Kidney (tissue), 22 donors: ENCODE measurements at places on chromosomes 7 and 10.
A peak's percentile ranks its signal among the peaks of the same experiment; 100 is the strongest.

GRCh38 chr7:557558-557881, 37.9 kb upstream of the PDGFA start:
- DNase-seq: no peak

DNA sequence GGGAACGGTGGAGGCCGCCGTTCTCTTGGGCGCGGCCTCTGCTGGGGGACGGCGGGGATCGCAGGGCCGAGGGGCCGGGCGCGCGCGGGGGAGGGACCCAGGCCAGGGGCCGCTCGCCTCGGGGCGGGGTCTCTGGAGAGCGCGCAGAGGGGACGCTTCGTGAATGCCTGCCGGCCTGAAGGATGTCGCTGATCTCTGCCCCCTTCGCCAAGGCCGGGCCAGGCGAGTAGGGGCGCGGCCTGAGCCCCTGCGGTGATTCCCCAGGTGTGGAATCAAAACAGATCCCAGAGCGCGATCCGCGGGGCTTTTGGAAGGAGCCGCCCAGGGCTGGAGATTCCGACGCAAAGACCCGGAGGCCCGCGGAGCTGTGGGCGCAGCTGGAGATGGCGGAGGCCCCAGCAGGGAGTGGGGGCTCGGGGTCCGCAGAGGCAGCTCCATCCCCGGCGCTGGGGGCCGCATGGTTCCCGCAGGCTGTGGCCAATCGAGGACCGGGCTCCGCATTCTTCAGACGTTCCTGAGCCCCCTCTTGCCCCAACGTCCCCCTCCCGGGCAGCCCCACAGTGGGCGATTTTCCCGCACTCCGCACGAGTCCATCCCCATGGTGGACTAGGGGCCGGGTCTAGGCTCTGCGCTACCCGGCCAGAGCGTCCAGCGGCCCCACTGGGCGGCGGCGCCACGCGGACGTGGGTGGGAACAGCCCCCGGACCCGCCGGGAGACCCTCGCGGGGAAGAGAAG, 166.0 kb downstream of the ACTR3B start:
- DNase-seq: peak; percentile 77

- DNase-seq: no peak
Observed at GRCh38 chr10:11227103-11227502, 209.4 kb downstream of the CELF2 start.

DNA sequence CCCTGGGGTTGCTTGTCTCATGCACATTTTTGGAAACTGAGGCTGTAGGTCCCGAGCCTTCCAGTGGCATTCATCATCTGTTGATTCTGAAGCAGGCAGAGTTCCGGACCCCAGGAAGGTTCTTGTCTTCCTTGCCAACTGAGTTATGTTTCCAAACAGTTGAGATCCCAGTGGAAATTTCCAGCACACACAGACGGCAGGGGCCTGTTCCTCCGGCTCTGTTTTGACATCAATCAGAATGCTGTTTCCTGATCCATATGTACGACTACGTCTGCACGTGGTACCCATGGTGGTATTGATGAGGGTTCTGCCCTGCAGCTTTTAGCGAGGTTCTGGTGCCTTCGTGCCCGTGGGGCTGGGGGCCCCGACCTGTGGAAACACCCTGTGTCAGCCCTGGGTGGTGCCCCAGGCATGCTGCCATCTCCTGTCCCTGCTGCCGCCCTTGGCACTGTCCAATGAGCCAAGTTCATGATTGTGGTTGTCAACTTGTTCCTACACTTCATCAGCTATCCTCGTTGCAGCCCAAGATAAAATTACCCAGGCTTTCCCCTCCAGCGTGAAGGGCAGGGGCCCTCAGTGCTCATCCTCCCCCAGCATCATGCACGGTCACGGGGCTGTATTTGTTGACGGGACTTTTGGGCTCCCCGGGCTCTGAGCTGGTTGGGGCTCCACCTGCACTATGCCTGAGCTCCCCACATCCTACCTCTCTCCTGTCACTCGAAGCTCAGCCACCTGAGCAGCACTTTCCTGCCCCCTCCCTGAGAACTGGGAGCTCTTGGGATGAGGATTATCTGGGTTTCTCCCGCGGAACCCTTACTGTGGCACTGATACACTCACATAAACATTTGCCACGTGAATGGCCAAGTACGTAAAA, 7.8 kb upstream of the DPYSL4 start:
- DNase-seq: no peak

GRCh38 chr7:112421666-112422486, 28.4 kb upstream of the IFRD1 start:
- DNase-seq: no peak

DNA sequence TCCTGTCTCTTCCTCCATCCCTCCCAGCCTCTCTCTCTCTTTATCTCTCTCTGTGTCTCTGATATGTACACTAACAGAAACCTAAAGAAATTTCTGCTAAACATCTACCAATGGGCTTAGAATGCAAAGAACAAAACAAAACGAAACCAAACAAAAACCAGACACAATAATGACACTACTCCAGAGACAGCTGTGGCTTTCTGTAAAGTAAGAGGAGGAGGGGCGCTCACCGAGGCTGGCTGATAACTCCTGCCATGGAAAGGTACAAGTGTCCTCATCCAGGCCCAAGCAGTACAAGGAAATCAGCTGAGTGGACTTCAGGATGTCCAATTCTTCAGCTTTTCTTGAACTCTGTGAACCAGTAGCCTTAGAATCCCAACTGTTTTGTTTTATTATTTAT, 70.4 kb upstream of the FZD8 start:
- no peak for DNase-seq

- DNase-seq: no peak
Observed at GRCh38 chr10:91672021-91672608, 39.2 kb upstream of the PPP1R3C start.

- DNase-seq: peak; percentile 25
Observed at GRCh38 chr7:80883154-80884025, 35.5 kb downstream of the SEMA3C start.

GRCh38 chr7:17521437-17521836, 223.0 kb downstream of the AHR start:
- no peak for DNase-seq

DNA sequence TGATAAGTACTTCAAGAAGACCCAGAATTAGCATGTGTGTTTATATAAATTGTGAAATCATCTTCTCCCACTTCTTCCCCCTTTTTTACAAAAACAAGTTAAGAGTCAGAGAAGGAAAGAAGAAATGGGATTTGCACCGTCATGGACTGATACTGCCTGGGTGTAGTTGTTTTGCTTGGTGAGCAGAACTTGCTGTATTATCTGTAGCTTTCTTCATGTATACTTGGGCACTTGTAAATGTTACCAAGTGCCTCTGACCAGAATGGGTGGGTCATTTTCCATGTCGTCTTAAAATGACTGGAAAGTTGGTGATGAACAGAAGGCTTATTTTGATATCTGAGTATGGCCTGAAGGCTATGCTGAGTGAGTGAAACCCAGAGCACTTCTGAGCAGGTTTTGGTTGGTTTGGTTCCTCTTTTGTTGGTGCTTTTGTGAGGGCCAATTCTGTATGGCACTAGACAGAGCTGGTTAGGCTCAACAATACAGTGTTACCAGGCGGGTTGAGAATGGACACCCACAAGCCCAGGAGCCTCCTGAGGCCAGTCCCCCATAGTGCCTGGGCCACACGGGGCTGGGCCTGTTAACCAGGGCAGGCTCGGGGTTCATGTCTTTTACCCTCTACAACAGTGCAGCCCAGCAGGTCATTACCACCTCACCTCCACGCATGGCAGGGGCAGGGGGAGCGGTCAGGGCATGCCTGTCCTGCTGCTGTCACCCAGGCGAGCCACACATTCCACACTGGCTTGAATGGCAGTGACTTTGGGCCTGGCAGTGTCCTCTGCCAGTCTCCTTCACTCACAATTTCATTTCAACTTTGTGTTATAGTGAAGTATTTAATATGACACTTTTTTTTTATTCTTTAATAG, 115.1 kb downstream of the CCNY start:
- DNase-seq: no peak

- no peak for DNase-seq
Observed at GRCh38 chr10:118958984-118959925, 70.3 kb upstream of the NANOS1 start.

GRCh38 chr7:131329176-131329570, 1.5 kb downstream of the MKLN1 start:
- DNase-seq: no peak

- no peak for DNase-seq
Observed at GRCh38 chr7:6443372-6443941, 4.3 kb downstream of the DAGLB start.

- DNase-seq: no peak
Observed at GRCh38 chr7:29488977-29489376, 74.7 kb upstream of the PRR15 start.

- no peak for DNase-seq
Observed at GRCh38 chr10:122503012-122503411, 41.7 kb downstream of the HTRA1 start.

DNA sequence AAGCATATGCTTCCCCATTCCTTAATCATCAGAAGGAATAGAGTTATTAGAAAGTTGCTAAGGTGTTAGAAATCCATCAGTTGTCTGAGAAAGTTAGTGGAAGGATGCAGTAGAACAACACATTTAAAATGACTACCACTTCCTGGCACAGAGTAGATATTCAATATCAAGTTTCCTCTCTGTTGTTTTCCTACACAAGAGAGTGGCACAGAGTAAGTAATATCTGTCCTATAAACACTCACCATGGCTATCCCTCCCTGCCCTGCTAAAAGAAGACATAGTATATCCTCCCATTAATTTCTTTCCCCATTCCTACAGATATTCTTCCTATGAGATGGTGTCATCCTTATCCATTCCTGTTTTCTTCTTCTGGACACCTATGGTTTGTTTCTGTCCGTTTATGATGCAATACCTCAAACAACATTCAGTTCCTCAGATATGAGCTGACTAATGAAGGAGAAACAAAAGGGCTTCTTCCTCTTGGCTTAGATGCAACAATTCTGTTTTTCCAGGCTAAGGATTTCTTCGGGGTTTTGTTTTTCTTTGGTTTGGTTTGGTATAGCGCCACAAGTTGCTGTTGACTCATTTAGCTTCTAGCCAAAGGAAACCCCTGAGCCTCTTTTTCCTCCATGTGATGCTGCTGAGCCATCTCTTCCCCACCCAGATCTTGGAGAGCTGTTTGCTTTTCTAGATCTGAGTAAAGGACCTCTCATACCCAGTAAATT, 32.9 kb upstream of the BPGM start:
- no peak for DNase-seq

GRCh38 chr7:12328888-12329770, 74.5 kb downstream of the VWDE start:
- no peak for DNase-seq

GRCh38 chr7:101650579-101651081, 21.5 kb upstream of the MYL10 start:
- DNase-seq: no peak

DNA sequence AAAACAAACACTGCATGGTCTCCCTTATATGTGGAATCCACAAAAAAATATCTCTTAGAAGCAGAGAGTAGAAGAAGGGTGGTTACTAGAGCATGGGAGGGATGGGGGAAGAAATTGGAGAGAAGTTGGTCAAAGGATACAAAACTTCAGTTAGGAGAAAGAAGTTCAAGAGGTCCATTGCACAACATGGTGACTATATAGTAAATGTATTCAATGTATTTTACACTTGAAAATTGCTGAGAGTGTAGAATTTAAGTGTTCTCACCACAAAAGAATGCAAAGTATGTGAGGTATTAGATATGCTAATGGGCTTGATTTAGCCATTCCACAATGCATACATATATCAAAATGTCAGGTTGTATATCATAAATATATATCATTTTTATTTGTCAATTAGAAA, 232.0 kb upstream of the CELF2 start:
- DNase-seq: no peak

DNA sequence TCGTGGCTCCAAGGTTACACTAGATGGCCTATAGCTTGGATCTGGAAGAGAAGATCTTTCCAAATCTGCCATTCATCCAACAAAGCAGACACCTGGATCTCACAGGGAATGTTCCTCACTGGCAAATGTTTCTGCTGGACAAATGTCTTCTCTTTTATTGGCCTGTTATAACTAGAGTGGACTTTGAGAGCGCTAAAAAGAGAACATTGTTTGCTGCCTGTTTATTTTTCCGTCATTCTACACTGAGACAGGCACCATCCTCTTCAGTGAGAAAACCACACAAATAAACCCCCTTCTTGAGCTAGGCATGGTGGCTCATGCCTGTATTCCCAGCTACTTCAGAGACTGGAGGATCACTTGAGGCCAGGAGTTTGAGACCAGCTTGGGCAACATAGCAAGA, 206.9 kb downstream of the CREB5 start:
- no peak for DNase-seq

- no peak for DNase-seq
Observed at GRCh38 chr7:5063698-5064097, 18.0 kb downstream of the RBAK start.

DNA sequence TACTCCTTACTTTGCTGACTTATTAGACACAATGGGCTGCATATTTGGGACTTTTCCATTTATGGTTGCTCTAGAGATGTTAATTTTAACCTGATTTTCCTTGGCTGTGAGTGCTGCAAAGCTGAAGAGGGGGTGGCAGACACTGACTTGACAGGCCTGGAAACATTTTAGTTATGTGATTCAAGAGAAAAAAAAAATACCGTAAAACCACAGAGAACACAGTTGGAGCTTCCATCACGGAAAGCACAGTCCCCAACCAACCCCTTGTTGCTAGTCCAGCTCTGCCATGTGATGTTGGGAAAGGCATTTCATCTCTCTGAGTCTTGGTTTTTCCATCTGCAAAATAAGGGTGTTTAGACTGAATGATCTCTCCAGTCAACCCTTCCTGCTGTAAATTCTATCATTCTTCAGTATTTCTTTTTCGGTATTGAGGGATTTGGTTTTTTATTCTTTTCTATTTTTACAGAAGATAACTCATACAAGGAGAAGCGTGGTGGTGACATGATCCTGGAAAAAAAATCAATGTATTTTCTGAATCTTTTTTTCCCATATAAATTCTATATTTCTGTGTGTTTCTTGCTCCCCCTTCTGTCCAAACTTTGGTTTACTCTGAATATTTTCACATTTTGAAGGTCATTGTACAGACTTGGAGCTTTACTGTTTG, 246.1 kb downstream of the REEP3 start:
- DNase-seq: peak; percentile 31

GRCh38 chr7:149216402-149216801, 21.1 kb downstream of the ZNF282 start:
- no peak for DNase-seq

DNA sequence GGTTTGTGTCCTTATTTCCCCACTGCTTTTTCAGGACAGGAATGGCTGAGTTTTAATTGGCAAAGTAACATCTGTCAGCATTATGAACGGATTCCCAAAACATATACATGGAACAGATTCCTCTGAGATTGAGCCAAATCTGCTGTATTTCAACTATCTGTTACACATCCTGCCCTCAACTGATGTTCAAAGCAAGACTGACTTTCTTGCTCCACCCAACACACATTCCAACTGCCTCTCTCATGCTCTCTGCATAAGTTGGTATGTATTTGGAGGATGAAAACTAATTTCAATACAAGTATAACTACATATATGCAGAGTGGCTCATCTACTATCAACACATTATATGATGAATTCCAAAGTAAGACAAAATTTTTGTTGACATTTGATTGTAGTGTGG, 342.2 kb downstream of the GATA3 start:
- DNase-seq: no peak
